ENCODE measurements at places on chromosomes 1 and 21.

DNA sequence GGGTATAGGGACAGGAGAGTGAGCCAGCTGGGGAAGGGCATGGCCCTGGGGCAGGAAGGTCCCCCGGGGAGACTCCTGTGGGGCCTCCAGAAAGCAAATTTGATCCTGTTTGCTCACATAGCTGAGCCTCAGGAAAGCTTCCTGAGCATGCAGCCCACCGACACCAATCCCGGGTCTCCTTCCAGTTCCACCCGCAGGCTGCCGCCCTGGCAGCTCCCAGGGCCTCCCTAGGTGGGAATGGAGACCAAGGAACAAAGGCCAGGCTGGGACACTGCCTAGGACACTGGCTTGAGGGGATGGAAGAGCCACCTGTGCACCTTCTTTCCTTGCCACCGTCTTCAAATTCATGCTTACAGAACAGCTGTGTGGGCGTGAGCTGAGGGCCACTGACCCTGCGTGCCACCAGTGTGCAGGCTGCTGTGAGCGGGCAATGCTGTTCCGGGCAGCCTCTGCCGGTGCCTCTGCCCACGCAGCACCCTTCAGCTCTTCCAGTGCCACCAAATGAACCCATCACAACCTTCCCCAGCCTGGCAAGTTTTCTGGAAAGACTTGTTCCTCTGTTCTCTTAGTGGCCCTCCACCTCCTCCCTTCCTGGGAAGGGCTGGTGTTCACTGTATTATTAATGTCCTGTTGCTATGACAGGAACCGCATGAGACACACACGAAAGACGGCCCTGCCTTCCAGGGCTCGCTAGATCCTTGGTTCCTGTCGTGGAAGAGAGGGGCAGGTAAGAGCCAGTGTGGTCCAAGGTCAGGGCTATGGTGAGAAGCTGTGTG is 53.6 kb downstream of the ACBD3 start:
- DNase-seq: no peak

- peak; percentile 52 for DNase-seq
Measured at GRCh38 chr1:232923739-232924386, 26.5 kb upstream of the NTPCR start.

- DNase-seq: no peak
Measured at GRCh38 chr21:17532292-17532691, 19.4 kb downstream of the CXADR start.

GRCh38 chr21:29904359-29905282 is 35.2 kb downstream of the GRIK1 start:
- DNase-seq: no peak

DNA sequence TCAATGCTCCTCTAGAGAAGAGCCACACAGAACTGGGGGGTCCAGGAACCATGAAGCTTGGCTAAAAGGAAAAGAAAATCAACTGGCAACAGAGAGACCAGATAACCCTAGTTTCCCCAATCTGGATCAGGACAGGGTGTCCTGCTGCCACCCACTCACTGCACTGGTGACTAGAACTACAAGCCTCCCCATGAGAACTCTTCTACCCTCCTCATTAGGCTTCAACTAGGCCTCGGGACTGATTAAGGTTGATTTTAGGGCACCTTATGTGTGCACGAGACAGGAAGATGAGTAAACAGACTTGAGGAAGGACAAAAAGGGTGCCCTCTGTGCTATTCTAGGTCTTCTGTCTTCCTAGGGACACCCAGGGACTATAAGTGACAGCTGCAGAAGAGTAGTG is 2.3 kb upstream of the SF3B4 start:
- DNase-seq: no peak

- DNase-seq: no peak
Measured at GRCh38 chr1:9404117-9404914, 111.6 kb downstream of the SPSB1 start.

Measured in activated CD4-positive, alpha-beta T cell treated with anti-CD3 and anti-CD28 coated beads, Interleukin-2, amount 50 U/mL, for 48 hours (primary cell).